ENCODE measurements at places on chromosomes 7 and 10.

DNA sequence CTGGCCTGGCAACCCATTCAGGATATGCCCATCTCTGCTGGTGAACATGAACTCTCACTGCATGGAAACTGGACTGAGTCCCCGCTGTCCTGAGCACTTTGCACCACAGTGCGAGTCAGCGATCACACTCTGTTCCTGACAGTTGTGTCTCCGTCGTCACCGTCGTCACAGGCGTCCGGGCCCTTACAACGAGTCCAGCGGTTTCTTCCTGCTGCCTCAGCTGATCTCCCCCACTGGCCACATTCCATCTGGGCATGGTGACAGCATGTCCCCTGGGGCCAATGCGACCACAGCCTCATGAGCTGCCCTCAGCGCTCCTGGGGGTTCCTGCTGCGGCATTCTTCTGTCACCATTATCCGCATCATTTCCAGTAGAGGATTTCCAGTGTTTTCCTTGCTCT lies 76.8 kb upstream of the KLF6 start:
- no peak for DNase-seq

- DNase-seq: no peak
These were observed 159.4 kb upstream of the AHR start for GRCh38 chr7:17139081-17139480.

GRCh38 chr10:78771260-78771659 lies 297.5 kb upstream of the ZMIZ1 start:
- no peak for DNase-seq

- peak; percentile 60 for DNase-seq
These were observed 36.1 kb downstream of the LRRN3 start for GRCh38 chr7:111126987-111127386.

- no peak for DNase-seq
These were observed 215.5 kb upstream of the AOAH start for GRCh38 chr7:36939816-36940215.

DNA sequence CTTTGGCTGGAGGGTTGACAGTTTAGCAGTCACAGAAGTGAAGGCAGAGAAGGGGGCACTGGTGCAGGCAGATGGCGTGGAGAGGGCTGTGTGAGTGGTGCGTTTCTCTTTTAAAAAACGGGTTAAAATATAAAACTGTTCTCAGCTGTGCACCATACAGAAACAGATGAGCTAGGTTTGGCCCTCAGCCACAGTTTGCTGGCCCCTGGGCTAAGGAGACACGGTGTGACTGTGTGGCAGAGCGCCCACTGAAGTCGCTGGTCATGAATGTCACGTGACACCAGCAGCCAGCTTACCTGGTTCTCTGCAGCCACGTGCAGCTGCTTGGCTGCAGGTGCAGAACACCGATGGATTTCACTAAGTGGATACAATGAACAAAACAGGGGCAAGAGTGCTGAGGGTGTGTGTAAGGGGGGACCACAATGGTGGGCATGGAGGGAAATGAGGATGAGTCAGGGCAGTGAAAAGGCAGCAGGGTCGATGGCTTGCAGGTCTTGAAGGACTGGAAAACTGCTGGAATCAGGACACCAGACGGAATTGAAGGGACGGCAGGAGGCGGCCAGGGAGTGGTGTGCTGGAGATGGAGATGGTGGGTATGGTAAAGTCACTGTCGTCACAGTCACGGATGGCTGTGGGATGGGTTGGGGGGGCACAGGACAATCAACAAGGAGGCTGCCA lies 7.4 kb downstream of the ZNF746 start:
- DNase-seq: no peak

Measured in GM23248 (cell line).